ENCODE measurements at places on chromosomes 7 and 10.

DNA sequence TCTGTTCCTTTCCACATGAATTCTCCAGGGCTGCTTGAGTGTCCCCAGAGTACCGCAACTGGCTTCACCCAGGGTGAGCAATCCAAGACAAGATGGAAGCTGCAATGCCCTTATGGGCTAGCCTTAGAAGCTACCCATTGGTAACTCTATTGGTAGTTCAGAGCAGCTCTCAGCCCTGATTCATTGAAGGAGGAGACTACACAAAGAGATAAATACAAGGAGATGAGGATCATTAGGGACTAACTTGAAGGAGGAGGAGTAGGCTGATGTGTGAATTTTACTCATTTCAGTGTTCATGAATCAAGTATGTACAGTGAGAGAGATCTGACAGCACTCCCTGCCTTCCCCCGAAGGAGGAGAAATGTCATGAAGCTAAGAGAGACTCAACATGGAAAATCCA lies 124.0 kb downstream of the REEP3 start:
- no peak for DNase-seq

GRCh38 chr7:137950263-137950621 lies 51.6 kb downstream of the CREB3L2 start:
- DNase-seq: no peak

DNA sequence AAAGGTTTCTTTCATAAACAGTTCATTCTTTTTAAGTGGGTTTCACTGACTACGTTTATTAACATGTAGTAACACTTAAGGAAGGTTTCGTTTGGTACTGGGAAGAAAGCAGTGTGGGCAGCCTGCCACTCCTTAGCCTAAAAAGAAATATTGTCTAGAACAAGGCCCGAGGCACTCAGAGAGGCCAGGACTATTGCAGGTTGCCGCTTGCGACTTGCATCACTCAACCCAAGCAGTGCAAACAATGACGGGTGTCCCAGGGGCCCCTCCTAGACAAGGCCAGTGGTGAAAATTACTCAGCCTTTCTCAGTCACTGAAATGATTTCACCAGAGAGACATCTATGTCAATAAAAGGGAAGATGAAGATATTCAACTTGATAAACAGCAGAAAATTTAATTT lies 243.9 kb downstream of the SNX13 start:
- no peak for DNase-seq

- DNase-seq: no peak
These were observed 16.4 kb upstream of the BHLHA15 start for GRCh38 chr7:98194672-98195457.

- DNase-seq: no peak
These were observed 86.0 kb downstream of the HIP1 start for GRCh38 chr7:75652788-75653187.

- no peak for DNase-seq
These were observed 12.0 kb upstream of the TMEM26 start for GRCh38 chr10:61465171-61465496.

DNA sequence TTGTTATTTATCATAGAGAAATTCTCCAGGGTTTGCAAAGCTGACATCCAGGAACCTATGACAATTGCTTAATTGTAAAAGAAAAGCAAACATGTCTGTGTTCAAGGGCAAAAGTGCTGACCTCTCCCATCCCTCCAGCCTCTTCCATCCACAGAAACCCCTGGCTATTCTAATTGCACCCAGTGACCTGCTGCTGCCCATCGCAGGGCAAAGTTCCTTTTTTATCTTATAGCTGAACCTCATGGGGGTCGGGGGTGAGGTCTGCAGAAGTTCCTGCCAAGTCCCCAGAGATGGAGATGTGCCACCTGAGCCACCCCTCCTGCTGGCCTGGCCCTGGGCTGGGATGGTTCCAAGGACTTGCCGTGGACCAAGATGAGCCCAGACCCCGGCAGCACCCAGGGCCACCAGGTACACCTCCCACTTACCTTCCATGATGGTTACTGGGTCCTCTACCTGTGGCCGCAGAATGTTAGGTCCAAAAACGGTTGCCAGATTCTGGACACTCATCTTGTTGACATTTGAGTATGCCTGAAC lies 146.5 kb downstream of the MAPK8 start:
- no peak for DNase-seq

DNA sequence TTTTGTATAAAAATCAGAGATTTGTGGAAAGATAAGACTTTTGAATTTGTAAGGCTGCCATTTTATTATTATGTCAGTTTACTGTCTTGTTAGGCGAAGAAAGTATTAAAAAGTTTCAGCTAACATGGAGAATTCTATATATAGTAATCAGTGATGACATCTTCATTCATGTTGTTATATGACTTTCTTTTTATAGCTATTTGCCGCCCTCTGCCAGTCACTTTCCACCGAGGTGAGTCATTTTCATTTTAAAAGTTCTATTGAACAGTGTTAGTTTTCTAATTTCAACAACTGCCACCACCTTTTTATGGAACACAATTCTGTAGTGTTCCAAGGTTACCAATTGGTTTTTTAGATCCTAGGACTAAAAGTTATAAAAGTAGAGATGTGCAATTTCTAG lies 11.8 kb downstream of the CUTC start:
- DNase-seq: no peak

GRCh38 chr7:156123362-156123761 lies 311.1 kb upstream of the SHH start:
- no peak for DNase-seq

DNA sequence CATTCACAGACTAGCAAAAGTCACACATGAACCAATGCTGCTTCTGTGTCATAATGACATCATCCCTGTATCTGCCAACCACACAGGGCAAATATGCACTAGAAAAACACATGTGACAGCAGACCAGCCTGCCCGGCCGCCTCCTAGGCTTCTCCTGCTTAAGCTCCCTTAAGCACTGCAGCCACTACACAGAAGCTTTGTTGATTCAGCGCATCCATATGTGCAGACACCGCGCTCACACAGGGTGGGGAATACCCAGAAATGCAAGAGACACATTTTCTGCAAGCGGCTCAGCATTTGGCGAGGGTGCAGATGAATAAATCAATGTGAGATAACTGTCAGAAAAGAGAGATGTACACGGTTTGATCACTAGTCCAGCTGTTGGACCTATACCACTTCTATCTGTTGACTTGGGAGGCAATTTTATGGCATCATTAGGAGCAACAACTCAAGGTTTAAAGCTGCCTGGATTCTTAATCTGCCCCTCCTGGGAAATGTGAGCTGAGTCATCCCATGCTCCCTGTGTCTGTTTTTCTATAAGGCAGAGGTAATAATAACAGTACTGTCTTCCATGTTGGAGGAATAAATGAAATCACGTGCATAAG lies 33.4 kb downstream of the CPXM2 start:
- DNase-seq: no peak
